ENCODE measurements at places on chromosomes 3 and 15.

DNA sequence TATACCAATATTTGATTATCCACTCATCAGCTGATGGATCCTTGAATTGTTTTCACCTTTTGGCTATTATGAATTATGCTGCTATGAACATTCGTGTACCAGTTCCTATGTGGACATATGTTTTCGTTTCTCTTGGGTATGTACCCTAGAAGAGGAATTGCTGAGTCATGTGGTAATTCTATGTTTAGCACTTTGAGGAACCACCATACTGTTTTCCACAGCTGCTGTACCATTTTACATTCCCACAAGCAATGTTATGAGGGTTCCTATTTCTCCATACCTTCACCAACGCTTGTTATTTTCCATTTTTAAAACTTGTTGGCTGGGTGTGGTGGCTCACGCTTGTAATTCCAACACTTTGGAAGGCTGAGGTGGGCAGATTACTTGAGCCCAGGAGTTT, 62.9 kb downstream of the RPLP1 start:
- DNase-seq, result no peak

GRCh38 chr3:67719333-67719732, 64.9 kb upstream of the SUCLG2 start:
- no peak for DNase-seq

- no peak for DNase-seq
Measured at GRCh38 chr15:89836267-89837133, 21.8 kb upstream of the ANPEP start.

DNA sequence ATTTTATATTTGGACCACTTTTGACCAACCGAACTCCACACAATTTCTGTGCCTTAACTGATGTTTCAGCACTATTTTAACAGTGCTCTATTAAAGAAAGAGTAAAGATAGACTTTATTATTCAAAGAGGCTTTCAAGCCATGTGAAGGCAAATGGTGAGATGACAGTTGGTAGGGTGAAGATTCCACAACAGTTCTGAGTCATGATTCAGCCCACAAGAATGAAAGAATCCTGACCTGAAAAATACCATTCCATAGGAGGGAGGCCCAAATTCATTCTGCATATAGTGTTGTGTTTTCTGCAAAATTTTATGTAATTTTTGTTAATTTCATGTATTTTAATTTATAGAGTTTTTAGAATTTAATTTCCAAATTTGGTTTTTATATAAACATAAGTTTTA, 135.6 kb upstream of the STAC start:
- no peak for DNase-seq

DNA sequence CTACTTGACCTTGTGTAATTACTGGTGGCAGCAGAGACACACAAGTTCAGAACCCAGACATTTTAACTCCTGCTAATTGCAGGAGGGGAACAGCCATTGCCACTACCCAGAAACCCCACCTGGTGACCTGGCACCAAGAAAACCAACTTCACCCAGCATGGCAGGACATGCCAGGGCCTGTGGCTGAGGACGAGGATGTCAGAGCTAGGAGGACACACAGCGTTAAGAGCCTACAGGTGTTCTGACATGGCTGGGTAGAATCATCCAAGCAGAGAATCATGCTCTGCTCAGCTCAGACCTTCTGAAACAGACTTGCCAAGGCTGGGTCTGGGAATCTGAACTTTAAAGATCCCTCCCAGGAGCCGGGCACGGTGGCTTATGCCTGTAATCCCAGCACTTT, 11.7 kb upstream of the SPATA12 start:
- DNase-seq, result no peak

DNA sequence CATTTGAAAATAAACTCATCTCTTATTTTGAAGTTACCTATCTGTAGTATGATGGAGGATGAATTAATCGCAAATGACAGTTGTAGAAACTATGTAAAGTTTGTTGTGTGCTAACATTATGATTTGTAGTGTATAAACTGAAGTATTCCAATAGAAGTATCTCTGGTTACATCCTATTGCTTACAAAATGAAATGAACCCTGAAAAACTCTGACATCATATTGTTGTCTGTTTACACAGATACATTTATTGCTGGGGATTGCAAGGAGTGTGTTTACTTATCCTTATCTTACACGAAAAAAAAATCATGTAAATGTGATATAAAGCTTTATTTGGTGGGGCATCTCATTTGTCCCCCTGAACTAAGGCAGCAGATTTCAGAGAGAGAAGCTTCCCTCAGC, 2.6 kb upstream of the ABHD10 start:
- DNase-seq, result no peak

- DNase-seq, result no peak
Measured at GRCh38 chr15:59266028-59266427, 59.4 kb downstream of the LDHAL6B start.

DNA sequence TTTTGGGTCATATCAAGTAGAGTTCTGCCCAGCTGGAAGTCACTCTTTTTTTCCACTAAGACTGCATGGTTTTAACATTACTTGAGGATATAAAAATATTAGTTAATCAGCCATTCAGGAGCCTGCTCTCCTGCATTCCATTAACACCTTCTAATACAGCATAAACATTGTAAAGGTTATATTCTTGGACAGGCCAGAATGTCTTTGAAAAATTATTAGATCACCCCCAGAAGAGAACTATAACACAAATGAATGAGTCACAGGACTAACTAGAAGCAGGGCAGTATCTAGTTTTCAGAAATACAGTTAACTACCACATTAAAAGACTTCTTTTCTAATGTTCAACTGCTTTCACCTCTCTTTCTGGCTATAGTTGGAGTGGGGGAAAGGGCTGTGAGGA, 80.9 kb downstream of the THBS1 start:
- no peak for DNase-seq

- no peak for DNase-seq
Measured at GRCh38 chr15:100926258-100926657, 7.1 kb downstream of the LRRK1 start.

DNA sequence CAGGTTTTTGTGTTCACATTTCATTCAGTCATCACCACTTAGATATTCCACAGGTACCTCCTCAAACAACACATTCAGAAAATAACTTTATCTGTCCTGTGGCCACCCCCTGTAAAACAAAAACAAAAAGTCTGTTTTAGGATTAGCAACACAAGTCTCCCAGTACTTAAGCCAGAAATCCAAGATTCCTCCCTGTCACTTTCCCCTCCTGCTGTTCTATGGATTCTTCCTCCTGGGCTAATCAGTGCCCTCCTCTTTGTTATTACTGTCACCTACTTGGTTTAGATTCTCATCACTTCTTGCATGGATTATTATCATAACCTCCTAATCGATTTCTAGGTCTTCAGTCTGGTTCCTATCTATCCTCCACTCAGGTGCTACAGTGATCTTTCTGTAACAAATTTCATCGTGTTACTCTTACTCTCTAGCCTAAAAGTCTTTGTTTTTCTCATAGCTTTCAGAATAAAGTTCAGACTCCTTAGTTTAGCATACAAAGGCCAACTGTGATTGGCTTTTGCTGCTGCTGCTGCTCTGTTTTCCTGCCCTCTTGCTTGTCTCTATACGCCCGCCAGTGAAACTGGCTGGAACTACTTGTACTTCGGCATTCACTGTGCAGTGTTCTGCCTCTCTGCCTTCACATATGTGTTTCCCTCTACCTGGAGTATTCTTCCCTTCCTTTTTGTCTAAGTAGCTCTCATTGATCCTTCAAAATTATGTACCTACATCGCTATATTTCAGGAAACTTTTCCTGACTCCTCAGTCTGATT, 32.2 kb downstream of the PPP2R3A start:
- no peak for DNase-seq

DNA sequence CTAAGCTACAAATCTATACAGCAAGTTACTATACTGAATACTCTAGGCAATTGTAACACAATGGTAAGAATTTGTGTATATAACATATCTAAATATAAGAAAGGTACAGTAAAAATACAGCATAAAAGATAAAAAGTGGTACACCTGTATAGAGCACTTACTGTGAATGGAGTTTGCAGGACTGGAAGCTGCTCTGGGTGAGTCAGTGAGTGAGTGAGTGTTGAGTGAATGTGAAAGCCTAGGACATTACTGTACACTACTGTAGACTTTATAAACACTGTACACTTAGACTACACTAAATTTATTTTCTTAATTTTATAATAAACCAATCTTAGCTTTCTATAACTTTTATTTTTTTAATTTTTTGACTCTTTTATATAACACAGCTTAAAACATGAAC, 123.1 kb downstream of the ZMAT3 start:
- no peak for DNase-seq

All from NCI-H774 (cell line).